ENCODE measurements at places on chromosomes 3 and 15. TPM values are rescaled to one million over a fixed set of nuclear protein-coding genes. Genes with fewer than 3 reads are reported as not detected.

The GOLGA6L7 gene
- not detected for total RNA-seq

The OXTR gene
- 4.7 TPM for total RNA-seq

The RNU5B-1 gene
- total RNA-seq = not detected

The EIF5A2 gene
- total RNA-seq = 6.0 TPM

The SI gene
- not detected for total RNA-seq

The CHCHD6 gene
- 11.4 TPM for total RNA-seq

The CFAP100 gene
- not detected for total RNA-seq
